Activated CD4-positive, alpha-beta memory T cell treated with anti-CD3 and anti-CD28 coated beads for 36 hours (primary cell): ENCODE measurements at places on chromosomes 5 and 9.

GRCh38 chr5:95799191-95799835 is 23.2 kb downstream of the GLRX start:
- H3K36me3 ChIP-seq: no peaks in the 10 kb centered on the region
- no peaks in the 10 kb centered on the region for H3K4me1 ChIP-seq
- no peaks in the 10 kb centered on the region for H3K27me3 ChIP-seq
- no peak overlapping the region for H3K4me3 ChIP-seq
- no peak overlapping the region for H3K27ac ChIP-seq

DNA sequence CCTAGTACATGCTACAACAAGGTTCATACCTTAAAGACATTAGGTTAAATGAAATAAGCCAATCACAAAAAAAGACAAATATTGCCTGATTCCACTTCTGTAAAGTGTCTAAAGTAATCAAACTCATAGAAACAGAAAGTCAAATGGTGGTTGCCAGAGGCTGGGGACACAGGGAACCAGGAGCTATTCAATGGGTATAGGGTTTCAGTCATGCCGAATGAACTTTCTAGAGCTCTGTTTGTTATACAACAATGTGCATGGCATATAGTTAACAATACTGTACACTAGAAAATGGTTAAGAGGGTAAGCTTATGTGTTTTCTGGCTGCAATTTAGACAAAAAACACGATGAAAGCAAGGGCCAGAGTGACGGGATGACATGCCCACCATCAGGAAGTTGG is 70.8 kb upstream of the EGFLAM start:
- H3K4me3 ChIP-seq: no peak overlapping the region
- H3K36me3 ChIP-seq: no peaks in the 10 kb centered on the region
- no peak for DNase-seq
- H3K27me3 ChIP-seq: no peaks in the 10 kb centered on the region
- H3K27ac ChIP-seq: no peak overlapping the region

DNA sequence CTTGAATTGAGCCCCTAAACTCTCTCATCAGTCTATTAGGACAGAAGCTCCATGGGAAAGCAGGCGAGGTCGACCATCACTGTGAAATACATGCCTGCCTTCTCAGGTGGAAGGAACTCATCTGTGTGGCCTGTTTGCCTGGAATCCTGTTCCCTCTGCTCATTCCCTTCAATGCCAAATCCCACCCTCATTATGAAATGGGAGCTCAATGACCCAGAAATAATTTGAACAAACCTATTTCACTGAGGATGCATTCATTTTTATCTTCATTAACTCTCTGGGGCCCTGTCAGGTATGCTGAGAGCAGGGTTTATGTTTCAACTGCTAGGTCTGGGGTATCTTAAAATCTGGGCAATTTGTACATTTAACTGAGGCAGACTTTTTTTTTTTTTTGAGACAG is 142.2 kb downstream of the MED27 start:
- H3K4me1 ChIP-seq: no peaks in the 10 kb centered on the region
- no peak for DNase-seq
- peaks cover 22% of the 10 kb centered on the region for H3K36me3 ChIP-seq
- H3K4me3 ChIP-seq: no peak overlapping the region
- H3K27ac ChIP-seq: no peak overlapping the region
- H3K27me3 ChIP-seq: no peaks in the 10 kb centered on the region

GRCh38 chr5:143019614-143020515 is 249.7 kb downstream of the ARHGAP26 start:
- peaks cover 40% of the 10 kb centered on the region for H3K4me1 ChIP-seq
- peak; percentile 51 for DNase-seq
- H3K4me3 ChIP-seq: no peak overlapping the region
- H3K27ac ChIP-seq: no peak overlapping the region
- peaks cover 11% of the 10 kb centered on the region for H3K36me3 ChIP-seq

GRCh38 chr9:83754383-83754977 is 46.7 kb upstream of the UBQLN1 start:
- no peaks in the 10 kb centered on the region for H3K27me3 ChIP-seq
- H3K4me3 ChIP-seq: no peak overlapping the region
- H3K27ac ChIP-seq: no peak overlapping the region

- H3K4me3 ChIP-seq: no peak overlapping the region
- no peaks in the 10 kb centered on the region for H3K4me1 ChIP-seq
- no peaks in the 10 kb centered on the region for H3K36me3 ChIP-seq
- peaks cover 10% of the 10 kb centered on the region for H3K27me3 ChIP-seq
Measured at GRCh38 chr9:33785914-33786313, 9.4 kb upstream of the PRSS3 start.
